ENCODE measurements at places on chromosomes 4 and X. TPM values are rescaled to one million over a fixed set of nuclear protein-coding genes. Genes with fewer than 3 reads are reported as not detected.

The IL21 gene
- not detected for total RNA-seq

The SPANXA2 gene
- total RNA-seq: not detected

The KCND1 gene
- total RNA-seq: 0.72 TPM

The TNIP2 gene
- total RNA-seq: 27.2 TPM

The KLF8 gene
- total RNA-seq: 0.06 TPM

The GC gene
- total RNA-seq: not detected

The ERVMER34-1 gene
- 3.2 TPM for total RNA-seq

The TMPRSS11F gene
- total RNA-seq: not detected

The TEX11 gene
- total RNA-seq: 0.12 TPM

The BANK1 gene
- total RNA-seq: 0.05 TPM

The GPRASP2 gene
- total RNA-seq: 9.8 TPM

The PAGE2B gene
- total RNA-seq: not detected

The DUX4 gene
- not detected for total RNA-seq

The SATL1 gene
- 0.17 TPM for total RNA-seq

The CRMP1 gene
- 0.07 TPM for total RNA-seq

The MAGEA12 gene
- total RNA-seq: not detected

The NPY1R gene
- not detected for total RNA-seq

The HTR2C gene
- total RNA-seq: not detected

The DDIT4L gene
- total RNA-seq: 46.5 TPM

The TLR2 gene
- 0.10 TPM for total RNA-seq
